ENCODE measurements at places on chromosomes 4 and X. TPM values are rescaled to one million over a fixed set of nuclear protein-coding genes. Genes with fewer than 3 reads are reported as not detected.
A peak's percentile ranks its signal among the peaks of the same experiment; 100 is the strongest.

DNA sequence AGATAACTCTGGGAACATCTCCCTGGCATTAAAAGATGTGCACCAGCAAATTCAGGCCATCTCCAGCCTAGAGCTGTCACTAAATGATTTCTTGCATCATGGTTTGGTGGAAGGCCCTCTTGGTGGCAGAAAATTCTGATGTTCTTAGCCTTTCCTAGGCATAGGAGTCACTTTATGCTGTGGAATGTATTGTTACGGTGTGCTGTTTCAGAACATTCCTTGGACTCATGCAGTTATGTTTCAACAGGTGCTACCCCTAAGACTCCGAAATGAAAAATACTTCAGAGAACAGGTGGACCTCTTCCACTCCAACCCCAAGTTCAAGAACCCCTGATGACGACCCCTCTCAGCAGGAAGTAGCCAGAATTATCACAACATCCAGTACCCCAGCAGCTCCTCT, 20.3 kb upstream of the PAPSS1 start:
- peak; percentile 28 for DNase-seq

PPEF2 gene
- under 0.01 TPM for total RNA-seq

- DNase-seq, result no peak
Observed at GRCh38 chrX:40088803-40089540, 8.8 kb downstream of the BCOR start.

C4orf54 gene
- total RNA-seq, result under 0.01 TPM

DUX4 gene
- total RNA-seq, result not detected

MAGEC3 gene
- total RNA-seq, result not detected

DNA sequence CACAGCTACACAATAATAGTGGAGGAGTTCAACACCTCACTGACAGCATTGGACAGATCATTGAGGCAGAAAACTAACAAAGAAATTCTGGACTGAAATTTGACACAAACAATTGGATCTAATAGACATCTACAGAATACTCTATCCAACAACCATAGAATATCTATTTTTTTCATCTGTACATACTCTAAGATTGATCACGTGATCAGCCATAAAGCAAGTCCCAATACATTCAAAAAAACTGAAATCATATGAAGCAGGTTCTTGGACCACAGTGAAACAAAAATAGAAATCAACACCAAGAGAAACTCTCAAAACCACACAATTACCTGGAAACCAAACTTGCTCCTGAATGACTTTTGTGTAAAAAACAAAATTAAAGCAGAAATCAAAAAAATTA, 12.2 kb upstream of the IDS start:
- no peak for DNase-seq

GRCh38 chrX:42577936-42578470, 200.0 kb downstream of the PPP1R2C start:
- DNase-seq, result peak; percentile 59

CC2D2A gene
- 3.4 TPM for total RNA-seq

DNA sequence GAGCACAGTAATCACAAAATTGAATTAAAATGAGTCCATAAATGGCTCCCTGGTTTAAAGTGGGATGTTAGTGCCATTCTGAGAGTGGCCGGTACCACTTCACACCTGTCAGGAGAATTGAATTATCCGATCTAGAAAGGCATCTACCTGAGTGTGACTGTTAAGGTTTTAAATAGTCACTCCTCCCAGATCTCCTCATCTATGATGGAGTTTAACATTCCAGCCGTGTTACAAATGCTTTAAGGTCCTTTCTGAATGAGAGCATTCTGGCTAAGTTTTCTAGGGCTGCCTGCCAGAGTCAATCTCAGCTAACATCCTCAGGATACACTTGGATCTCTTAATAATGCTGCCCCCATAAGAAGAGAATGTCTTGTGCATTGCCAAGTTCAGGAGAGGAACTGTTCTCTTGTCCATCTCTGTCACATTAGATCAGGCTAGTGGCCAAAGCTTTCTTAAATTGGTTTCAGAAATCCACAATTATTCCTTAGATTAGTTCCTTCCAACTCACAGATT, 231.1 kb downstream of the SLC39A8 start:
- DNase-seq, result no peak

DNA sequence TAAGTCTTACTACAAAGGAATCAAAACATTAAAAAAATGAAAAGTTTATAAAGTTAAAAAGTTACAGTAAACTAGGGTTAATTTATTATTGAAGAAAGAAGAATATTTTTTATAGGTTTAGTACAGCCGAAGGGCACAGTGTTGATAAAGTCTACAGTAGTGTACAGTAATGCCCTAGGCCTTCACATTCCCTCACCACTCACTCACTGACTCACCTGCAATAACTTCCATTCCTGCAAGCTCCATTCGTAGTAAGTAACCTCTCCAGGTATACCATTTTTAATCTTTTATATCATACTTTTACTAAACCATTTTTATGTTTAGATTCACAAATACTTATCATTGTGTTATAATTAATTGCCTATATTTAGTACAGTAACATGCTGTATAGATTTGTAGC, 307.5 kb upstream of the FAM241A start:
- DNase-seq, result no peak

GRCh38 chr4:36039026-36039425, 205.3 kb downstream of the ARAP2 start:
- DNase-seq, result no peak

DNA sequence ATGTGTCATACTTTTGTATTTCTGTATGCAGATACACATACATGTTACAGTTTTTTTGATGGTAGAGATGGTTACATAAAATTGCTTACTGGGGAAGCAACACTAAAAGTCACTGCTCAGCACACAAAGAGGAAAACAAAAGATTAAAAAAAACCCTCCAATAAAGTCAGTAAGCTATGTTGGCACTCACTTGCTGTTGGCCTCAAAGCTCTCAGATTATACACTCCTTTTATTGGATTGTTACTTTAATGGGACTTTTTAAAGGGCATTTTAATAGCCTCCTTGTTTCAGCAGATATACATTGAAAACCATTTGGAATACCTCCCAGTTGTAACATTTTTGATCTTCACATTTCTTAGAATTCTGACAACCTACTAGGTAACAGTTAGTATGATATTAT, 222.0 kb upstream of the HHIP start:
- no peak for DNase-seq

ATP1B4 gene
- not detected for total RNA-seq

SLC34A2 gene
- under 0.01 TPM for total RNA-seq

SYTL5 gene
- total RNA-seq, result not detected

CDX4 gene
- total RNA-seq, result not detected

GRCh38 chr4:163414275-163414674, 59.3 kb downstream of the TKTL2 start:
- no peak for DNase-seq

KLHL34 gene
- total RNA-seq, result not detected

SSX3 gene
- not detected for total RNA-seq

GRCh38 chr4:23874536-23874901, 15.3 kb downstream of the PPARGC1A start:
- no peak for DNase-seq

- DNase-seq, result no peak
Observed at GRCh38 chr4:109811707-109812106, 3.9 kb upstream of the GAR1 start.

GRCh38 chrX:39581411-39581810, 516.3 kb downstream of the BCOR start:
- DNase-seq, result no peak

DNA sequence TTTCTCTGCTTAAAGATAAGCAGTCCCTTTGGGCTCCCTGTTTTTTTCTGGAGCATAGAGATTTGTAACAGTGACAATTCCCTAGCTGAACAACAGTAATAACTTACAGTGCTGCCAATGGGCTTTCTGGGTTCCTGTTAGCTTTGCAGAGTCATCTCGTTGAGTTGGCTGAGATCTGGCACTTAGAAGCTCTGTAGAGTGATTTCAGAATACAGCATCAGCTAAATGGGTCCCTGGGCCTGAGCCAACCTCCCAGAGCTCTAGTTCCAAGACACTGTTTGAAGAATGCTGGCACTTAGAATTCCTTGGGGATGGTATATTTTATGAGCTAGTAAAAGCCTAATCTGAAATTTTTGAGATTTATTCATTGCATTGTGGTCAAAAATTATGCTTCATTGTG, 43.5 kb upstream of the SERTM2 start:
- no peak for DNase-seq

DNA sequence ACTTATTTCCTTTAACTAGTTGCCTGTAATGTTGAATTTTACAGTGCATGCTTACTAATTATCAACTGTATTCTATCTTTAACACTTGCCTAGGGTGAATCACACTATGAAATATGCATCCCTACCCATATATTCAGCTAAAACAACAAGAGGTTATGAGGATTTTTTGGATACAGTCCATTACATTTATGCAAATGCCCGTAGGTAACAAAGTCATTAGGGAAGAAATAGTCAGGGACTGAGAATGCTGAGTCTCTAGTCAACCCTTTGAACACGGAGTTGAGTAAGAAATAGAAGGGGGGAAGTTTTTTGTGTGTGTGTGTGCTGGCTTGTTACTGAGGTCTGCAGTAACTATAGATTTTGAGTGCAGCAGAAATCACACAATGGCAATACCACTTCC, 26.1 kb upstream of the CBLL2 start:
- DNase-seq, result no peak

DNA sequence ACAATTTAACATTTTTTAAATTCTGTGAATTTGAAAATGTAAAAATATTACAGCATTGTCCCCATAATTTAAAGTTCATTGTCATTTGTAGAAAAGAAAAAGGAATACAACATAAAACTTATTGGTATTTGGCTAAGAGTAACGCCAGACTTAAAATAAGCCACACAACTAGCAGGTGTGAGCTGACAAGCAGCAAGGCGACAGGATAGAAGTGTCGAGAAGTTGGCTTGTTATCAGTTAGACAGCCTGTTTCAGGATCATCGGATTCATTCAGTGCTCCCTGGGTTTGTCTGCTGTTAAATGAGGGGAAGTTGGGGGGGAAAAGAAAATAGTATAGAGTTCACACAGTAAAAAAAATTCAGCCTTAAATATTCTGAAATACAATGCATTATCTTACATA, 393.6 kb downstream of the IL15 start:
- DNase-seq, result no peak

DNA sequence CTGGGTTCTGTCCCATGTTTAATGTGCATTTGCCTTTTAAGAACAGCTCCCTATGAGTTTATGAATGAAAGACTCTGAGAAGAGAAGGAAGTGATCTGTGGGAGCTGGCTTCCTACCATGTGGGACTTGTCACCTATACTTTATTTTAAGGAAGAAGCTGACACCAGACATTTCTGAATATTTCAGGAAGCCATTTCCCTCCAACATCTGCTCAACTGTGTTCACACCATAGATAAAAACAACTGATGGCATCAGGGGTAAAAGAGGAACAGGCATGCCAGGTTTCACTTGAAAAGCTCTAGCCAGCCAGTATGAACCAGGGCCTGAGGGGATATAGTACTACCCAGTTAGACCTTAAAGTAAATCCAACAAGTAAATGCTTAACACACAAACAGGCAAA, 116.0 kb downstream of the COL4A6 start:
- no peak for DNase-seq

GYPE gene
- total RNA-seq, result under 0.01 TPM

- no peak for DNase-seq
Observed at GRCh38 chr4:81359207-81359606, 112.5 kb downstream of the RASGEF1B start.

DNA sequence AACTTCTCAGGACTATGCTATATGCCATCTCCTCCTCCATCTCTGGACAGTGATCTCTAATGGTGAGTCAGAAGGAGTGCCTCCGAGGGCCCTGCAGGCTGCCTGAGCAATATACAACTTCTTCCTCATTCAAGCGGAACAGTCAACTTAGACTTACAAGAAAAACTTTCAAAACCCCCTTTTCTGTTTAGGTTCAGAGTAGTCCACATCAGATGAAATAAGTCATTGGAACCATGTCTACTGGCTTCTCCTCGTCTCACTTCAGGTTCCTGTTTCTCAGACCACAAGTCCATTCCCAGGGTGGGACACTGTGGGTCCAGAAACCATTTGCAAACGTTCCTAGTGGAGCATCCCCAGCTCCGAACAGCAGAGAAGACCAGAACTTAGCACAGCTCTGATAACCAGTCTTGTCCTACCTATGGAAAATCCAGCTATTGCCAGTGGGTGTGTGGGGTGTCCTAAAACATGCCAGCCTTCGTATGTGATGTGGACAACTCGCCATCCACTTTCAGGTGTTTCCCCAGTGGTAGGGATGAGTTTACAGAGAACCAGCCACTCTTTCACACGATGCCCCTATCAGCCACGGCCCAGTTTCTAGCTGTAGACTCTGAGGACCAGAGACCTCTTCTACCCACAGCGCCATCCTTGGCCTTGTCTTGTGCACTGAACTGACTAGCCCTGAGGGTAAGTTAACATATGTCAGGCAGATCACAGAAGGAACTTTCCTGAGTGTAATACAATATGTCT, 32.7 kb upstream of the NKRF start:
- DNase-seq, result no peak

DNA sequence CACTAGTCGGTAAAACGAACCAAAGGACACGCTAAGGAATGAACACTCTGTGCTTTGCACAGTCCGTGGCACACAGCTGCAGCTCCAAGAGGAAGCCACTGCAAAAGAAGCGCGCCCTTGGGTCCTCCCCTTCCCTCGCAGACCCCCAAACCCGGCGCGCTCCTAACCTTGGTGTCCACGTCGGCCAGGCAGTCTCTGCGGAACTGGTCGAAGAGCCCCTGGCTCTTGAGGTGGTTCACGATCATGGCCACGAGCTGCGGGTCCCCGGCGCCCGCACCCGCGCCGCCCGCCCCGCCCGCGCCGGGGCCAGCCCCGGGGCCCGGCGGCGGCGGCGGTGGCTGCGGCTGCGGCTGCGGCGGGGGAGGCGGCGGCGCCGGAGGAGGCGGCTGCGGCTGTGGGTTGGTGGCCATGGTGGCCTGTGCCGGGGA, 333 bp downstream of the BOD1L1 start:
- DNase-seq, result no peak

GRCh38 chr4:184461711-184462441, 12.5 kb downstream of the IRF2 start:
- no peak for DNase-seq

UGT2B17 gene
- not detected for total RNA-seq

CNGA1 gene
- not detected for total RNA-seq

FATE1 gene
- not detected for total RNA-seq

TAF7L gene
- 0.13 TPM for total RNA-seq

MYOZ2 gene
- not detected for total RNA-seq

DNA sequence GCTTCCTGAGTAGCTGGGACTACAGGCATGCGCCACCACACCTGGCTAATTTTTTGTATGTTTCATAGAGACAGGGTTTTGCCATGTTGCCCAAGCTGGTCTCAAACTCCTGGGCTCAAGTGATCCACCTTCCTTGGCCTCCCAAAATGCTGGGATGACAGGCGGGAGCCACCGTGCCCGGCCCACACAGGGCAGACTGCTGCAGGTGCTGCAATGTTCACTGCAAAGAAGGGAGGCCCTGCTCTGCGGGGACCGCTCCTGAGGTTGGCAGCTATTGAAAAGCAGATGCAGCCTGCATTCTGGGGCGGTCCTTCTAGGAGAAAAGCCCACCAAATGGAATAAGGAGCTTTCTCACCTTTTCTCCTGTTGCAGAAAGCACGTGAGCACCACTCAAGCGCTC, 5.0 kb downstream of the ARSD start:
- no peak for DNase-seq

Data from dermis microvascular lymphatic vessel endothelial cell (primary cell).